IMR-90 (cell line): ENCODE measurements at places on chromosomes 2 and 18. TPM values are rescaled to one million over a fixed set of nuclear protein-coding genes. Genes with fewer than 3 reads are reported as not detected.

FBLN7 gene
- total RNA-seq = under 0.01 and 0.18 TPM in 2 replicates

GPC1 gene
- total RNA-seq = 16.0 and 18.6 TPM in 2 replicates

SCN9A gene
- 135 and 179 TPM in 2 replicates for total RNA-seq

COLEC12 gene
- 1.7 and 2.3 TPM in 2 replicates for total RNA-seq

RAB27B gene
- total RNA-seq = 1.3 and 1.7 TPM in 2 replicates

SMYD1 gene
- not detected in 2 replicates for total RNA-seq

- no peak for DNase-seq
- H3K27me3 ChIP-seq = no peaks in the 10 kb centered on the region
- no peaks in the 10 kb centered on the region for H3K36me3 ChIP-seq
- H3K4me3 ChIP-seq = no peak overlapping the region
- H3K4me1 ChIP-seq = peaks cover 10% of the 10 kb centered on the region
- no peak overlapping the region for H3K27ac ChIP-seq
These were observed 513.1 kb downstream of the PARD3B start for GRCh38 chr2:205058409-205058808.

- no peaks in the 10 kb centered on the region for H3K27me3 ChIP-seq
- H3K4me3 ChIP-seq = no peak overlapping the region
- no peaks in the 10 kb centered on the region for H3K36me3 ChIP-seq
- DNase-seq = no peak
These were observed 1280.5 kb upstream of the CDH2 start for GRCh38 chr18:29457316-29457889.

GRCh38 chr2:165434865-165435496 lies 34.5 kb upstream of the CSRNP3 start:
- no peak for DNase-seq
- no peaks in the 10 kb centered on the region for H3K27me3 ChIP-seq
- no peaks in the 10 kb centered on the region for H3K36me3 ChIP-seq
- H3K4me3 ChIP-seq = no peak overlapping the region
- H3K27ac ChIP-seq = no peak overlapping the region
- H3K4me1 ChIP-seq = no peaks in the 10 kb centered on the region
